ENCODE measurements at places on chromosomes 1 and 21.
A peak's percentile ranks its signal among the peaks of the same experiment; 100 is the strongest.

DNA sequence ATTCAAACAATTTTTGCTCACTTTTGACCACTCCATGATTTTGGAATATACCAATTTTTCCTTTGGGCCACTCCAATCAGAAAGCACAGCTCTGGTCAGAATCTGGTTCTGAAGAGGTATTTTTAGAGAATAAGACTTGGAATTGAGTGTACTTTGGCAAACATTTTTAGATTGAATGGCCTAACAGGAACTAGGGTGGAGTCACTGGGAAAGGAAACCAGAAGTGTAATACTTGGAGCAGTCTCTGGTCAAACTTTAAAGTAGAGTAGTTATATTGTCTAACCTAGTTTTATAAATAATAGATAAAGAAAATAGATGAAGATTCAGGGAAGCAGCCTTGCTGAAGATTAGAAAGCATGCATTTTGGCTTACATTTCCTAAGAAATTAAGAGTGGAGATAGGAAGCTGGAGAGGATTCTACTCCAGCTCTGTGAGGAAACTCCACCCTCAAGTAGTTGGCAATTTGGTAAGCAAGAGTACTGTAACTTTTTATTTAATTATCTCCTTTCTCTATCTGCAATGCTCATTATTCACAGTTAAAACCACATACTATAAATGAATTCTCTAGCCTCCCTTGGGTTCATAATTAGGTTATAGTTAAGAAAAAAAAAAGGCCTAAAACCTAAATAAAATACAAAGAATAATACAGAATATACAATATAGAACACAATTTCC is 15.8 kb downstream of the STIL start:
- DNase-seq: no peak

GRCh38 chr1:66446261-66447001 is 87.5 kb upstream of the SGIP1 start:
- DNase-seq: no peak

- DNase-seq: no peak
These were observed 48.5 kb upstream of the OSBPL9 start for GRCh38 chr1:51568231-51568935.

DNA sequence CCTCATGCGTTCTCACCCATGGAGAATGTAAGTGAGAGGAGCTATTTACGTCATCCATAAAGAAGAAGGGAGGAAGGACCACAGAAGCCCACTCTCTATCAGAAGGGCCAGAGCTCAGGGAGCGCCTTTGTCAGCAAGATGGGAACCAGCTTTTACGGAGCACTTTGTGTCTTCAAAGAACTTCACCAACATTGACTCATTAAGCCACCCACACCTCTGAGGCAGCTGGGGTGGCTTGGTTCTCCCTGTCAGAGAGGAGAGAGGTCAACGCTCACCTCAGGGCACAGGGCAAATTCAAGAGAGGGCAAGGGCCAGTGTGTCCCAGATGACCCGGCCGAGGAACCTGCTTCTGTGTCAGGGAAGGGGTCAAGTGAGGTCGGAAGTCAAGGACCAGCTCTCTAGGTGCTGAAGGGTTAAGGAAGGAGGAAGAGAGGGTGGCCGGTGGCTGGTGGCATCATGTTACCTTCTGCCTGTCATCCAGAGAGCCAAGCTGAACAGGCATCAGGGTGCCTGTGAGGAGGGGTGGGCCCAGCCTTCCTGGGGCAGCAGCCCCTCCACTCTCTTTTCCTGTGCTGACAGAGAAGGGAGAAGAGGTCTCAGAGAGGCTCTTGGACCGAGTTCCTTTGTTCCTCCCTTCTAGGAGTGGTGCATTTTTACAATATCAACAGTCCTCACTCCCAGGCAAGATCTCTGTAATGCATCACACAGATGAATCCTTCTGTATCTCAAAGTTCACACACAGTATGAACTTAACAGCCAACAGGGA is 109.0 kb downstream of the ETS2 start:
- DNase-seq: no peak

DNA sequence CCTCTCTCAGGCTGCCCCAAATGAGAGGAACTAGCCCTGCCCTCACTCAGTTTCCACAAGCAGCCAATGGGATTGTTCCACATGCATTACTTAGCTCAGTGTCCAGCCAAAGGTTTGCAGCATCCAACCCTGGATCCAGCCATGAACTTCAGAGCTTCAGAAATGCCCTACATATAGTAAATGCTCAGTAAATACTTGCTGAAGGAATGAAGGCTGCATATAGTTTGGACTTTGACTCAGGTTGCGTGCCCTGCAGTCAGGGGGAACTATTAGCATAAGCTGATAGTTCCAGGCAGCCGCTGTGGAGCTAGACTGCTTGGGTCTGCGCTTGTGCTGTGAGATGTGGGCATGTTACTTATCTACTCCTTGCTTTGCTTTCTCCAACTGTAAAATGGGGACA is 64.8 kb downstream of the NENF start:
- DNase-seq: no peak

DNA sequence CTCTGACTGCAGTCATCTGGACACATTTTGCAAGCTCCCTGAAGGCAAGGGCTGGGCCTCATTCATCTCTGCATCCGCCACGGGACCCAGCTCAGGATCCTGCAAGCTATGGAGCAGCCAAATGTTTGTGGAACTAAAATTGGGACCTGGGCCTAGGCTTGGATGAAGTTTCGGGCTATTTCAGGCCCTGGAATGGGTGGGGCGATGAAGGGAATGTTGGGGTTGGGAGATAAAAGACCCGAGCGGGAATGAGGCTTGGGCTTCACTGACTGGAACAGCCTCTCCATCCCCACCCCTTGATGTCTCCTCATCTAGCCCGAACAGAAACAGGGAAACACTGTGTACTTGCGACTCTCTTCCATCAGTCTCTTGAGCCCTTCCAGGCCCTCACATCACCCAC is 7.3 kb upstream of the AHCYL1 start:
- no peak for DNase-seq

- DNase-seq: no peak
These were observed 57.8 kb downstream of the HMCN1 start for GRCh38 chr1:185792040-185792439.

- no peak for DNase-seq
These were observed 27.6 kb downstream of the CYP2J2 start for GRCh38 chr1:59898927-59899326.

- peak; percentile 70 for DNase-seq
These were observed 15.5 kb upstream of the CD247 start for GRCh38 chr1:167533851-167534300.

DNA sequence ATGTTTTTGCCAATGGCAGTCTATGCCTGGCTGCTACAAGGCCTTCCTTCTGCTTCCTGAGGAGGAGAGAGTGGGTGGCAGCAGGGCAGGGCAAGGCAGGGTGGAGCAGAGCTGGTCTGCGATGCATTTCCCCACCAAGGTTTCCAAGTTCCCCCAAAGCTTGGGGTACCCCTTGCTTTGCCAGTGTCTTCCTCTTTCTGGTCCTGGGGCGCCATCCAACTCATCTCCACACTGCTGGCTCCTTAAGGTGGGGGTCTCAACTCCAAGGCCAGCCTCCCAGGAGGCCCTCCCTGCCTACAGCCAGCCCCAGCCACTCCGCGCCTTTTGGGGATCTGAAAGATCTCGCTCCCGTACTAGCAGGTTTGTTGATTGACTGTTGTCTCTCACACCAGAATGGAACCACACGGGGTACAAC is 3.9 kb upstream of the SKI start:
- no peak for DNase-seq

- DNase-seq: no peak
These were observed 41.3 kb upstream of the UBE2U start for GRCh38 chr1:64162151-64162550.

DNA sequence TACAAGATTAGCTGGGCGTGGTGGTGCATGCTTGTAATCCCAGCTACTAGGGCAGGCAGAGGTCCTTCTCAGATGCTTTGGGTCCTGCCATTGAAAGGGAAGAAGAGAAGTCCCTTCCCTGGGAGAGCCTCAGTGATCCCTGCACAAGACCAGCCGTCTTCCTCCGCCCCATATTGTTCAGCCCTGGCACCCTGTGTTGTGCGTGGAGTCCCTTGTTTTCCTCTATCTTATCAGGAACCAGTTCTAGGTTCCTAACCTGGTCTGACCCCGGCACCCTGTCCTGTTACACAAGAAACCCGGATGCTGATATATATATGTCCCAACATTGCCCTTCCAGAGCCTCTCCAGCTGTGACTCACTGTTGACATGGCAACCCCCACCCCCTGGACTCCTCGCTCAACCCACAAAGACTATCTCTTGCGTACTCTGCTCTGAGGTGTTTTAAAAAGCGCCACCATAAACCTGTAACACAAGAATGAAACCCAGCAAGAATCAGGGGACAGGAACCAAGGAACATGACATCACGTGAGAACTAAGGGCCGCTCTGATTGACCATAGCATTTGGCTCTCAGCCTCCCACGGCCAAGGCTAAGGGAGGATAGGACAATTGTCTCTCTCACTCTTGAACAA is 4.8 kb downstream of the MX2 start:
- DNase-seq: no peak

GRCh38 chr1:36834586-36834985 is 199.7 kb downstream of the GRIK3 start:
- DNase-seq: no peak

- DNase-seq: no peak
These were observed 2.2 kb downstream of the PHGDH start for GRCh38 chr1:119713749-119714456.

DNA sequence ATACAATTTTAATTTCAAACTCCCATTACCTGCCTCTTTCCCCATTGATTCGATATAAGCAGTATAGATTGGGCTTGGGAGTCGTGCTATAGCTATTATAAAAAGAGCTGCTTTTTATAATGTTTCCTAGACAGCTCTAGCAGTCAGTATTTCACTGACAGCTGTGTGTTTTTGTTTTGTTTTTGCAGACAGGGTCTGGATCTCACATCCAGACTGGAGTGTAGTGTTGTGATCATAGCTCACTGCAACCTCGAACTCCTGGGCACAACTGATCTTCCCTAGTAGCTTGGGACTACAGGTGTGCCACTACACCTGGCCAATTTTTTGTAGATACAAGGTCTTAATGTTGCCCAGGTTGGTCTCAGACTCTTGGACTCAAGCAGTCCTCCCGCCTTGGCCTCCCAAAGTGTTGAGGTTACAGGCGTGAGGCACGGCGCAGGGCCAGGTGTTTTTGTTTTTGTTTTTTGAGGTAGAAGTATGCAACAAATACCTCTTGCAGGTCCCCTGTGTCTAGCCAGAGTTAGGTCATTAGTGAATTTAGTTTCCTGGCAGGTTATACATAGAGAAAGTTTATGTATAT is 1.7 kb downstream of the NASP start:
- DNase-seq: no peak

DNA sequence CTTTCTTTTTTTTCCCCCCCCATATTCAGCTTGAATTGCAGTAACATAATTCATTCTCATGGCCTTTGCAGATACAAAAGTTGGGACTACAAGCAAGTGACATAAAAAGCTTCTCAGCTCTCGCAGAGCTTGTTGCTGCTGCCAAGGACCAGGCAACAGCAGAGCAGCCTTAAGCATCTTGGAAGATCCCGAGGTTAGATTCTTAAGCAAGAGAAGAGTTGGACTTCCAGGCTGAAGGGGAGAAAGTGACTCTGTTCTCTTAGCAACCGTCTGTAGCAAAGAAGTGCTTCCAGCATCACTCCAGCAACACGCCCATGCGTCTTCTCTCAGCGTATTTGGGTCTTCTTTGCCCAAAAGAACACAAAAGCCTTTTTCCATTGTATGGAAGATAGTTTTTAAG is 20.7 kb downstream of the AGT start:
- no peak for DNase-seq

GRCh38 chr1:184610876-184611595 is 143.6 kb downstream of the EDEM3 start:
- no peak for DNase-seq

GRCh38 chr1:6410248-6410893 is 9.3 kb downstream of the HES2 start:
- DNase-seq: no peak

DNA sequence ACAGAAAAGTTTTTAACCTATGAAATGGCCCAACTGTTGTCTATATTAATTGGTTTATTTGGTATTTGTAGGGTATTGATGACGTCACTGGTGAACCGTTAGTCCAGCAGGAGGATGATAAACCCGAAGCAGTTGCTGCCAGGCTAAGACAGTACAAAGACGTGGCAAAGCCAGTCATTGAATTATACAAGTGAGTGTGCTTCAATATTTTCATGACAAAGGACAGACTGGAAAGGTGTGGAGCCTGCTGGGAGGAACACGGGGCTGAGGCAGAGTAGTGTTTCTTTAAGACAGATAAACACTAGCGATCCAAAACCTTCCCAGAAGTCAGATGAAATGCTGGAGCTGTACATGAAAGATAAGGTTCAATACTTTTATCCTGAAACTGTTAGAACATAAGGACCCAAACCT is 76.7 kb downstream of the AK4 start:
- DNase-seq: no peak

DNA sequence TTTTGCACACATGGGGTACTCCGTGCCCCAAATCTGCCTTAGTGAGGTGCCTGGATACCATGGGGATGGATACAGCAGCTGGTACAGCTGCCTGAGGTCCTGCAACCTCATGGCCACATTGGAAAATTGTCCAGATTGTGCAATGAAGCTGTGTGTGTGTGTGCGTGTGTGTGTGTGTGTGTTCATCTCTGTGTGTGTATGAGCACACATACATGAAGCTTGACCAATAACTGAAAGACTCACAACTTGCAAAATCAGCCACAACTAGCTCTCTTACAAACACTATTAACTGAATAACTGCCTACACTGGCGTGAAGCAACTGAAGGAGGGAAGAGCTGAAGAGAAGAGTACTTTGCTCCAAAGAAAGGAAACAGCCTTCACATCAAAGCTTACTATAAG is 78.1 kb downstream of the ERG start:
- DNase-seq: no peak

DNA sequence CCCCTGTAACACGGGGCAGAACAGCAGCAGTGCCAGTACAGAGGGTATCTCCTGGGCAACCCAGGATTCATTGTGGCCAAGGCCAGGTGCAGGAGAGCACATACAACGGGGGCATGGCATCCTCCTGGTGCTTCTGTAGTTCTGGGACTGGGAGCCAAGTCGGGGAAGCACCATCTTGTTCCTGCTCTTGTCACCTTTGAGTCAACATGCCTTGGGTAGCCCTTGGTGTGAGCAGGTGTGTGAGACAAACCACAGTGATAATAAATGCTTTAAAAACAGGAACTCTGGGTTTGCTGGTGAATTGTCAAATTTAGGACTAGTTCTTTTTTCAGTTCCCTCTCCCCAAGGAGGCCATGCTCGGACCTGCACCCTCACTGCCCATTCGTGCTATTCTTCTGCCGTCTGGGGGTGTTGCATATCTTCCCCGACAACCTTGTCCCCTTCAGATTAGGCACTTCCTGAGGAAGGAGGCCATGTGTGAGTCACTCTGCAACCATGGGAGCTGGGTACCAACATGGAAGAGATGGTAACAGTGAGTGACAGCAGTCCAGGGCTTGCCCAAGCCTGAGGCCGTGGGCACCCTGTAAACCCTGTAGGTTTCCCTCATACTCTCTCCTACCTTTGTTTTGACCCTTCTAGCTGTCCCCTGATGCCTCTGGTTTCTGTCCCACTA is 150.2 kb downstream of the GRIK3 start:
- no peak for DNase-seq

DNA sequence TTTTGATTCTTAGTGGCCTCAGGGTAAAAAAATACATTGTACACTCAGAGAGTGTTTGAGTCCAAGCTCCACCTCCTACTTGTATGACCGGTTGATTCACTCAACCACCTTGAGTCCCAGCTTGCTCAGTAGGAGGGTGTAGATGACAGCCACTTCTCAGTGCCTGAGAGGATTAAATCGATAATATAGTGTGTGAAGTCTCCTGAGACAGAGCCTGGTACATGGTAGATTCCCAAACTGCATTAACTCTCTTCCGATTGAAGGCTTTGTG is 38.4 kb downstream of the NCMAP start:
- no peak for DNase-seq
